Right cardiac atrium (tissue), 5 donors: ENCODE measurements at places on chromosomes 3 and 15. TPM values are rescaled to one million over a fixed set of nuclear protein-coding genes. Genes with fewer than 3 reads are reported as not detected.

Gene ZPLD1
- total RNA-seq: not detected

Gene WNT5A
- total RNA-seq: 13.0 TPM

DNA sequence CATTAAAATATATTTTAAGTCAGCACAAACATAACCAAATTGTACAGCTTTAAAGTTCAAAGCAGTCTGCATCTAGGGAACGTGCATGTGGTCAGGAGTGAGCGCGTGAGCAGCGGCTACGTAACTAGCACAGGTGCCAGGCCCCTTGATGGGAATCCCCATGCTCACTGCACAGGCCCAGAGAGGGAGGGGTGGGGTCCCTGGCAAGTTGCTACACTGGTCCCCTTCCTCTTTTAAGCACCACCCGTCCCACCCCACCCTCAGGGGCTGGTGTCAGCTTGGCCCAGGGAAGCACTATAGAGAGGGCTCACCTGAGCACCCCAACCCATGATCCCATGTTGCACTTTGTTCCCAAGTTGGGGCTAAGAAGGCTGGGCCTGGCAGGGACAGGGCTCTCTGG is 835 bp upstream of the GMPPB start:
- DNase-seq: peak; percentile 70

DNA sequence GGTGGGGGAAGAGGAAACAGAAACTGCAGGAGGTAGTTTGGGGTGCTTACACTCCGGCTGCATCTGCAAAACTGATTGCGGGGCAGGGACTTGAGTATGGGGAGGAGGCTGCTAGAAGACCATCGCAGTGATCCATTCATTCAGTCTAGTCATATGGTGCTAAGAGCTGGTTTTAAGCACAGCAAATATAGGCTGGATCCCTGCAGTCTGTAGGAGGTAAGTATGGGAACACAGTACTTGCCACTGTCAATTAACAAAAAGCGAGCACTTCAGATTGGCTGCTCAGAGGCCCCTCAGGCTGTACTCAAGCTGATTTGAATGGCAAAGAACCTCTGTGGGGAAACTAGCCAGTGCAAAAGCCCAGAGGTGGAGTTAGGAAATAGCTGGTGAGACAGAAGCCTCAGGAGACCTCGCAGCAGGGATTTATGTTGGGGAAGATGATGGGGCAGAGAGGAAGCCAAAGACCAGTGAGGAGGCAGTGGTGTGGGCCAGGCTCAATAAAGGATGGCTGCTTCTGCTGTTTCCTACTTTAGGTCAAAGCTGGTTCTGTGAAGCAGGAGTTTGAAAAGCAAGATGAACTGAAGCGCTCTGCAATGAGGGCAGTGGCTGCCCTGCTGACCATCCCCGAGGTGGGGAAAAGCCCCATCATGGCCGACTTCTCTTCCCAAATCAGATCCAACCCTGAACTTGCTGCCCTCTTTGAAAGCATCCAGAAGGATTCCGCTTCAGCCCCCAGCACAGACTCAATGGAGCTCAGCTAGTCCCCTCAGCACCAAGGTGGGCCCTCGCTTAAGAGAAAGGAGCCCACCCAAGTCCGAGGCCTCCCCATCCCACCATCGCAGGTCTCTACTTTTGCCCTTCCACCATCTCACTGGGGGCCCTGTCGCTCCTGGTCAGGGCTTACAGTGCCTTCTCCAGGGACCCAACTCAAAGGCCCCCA is 7.9 kb downstream of the RPL32 start:
- DNase-seq: no peak

DNA sequence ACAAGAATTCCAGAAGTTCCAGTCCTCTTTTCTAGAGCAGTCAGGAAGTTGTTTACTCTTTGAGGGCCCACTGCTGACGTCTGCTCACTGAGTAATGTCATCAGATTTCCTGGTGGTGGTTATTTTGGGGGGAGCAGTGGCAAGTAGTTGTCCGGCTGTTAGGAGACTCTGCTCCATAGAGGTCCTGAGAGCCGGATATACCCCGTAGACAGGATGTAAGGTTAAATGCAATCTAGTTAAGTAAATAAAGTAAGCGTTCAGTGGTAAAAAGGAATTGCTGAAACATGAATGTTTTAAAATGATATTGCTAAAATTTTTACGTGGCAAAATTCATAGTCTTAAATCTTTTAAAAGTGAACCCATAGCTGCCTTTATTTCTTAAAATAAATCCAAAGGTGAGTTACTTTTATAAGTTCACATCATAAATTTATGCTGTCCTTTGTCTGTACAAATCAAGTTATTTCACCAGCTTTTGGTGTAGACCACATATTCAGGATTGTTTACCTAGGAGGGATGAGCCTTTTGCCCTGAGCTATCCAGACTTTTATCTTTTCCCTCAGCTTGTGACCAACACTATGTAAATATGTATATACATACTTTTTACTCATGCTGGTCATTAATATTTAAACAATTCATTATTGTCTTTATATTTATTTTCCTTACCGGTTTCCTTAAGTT is 65.8 kb downstream of the PDE8A start:
- DNase-seq: peak; percentile 26

DNA sequence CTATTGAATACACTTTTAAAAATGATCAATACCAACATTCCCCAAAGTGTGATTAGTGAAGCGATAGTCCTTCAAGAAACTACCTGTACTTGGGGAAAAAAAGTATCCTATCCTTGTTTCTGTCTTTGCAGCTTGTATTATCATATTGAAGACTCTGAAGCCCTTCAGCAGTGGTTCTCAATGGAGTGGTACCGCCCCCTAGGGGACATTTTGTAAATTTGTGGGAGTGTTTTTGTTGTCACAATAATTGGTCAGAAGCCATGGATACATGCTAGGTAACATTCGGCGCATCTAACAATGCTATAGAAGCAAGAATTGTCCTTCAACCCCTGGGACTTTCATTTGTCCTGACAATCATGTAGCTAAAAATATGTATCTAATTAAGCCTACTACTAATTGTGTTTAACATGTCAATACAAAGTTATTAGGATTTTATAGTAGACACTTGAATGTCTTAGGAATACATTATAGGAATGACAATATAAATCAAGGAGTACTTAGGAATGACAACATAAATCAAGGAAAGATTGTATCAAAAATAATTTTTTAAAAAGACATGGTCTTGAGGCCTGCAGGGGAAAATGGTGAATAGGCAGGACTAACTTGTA is 53.7 kb downstream of the NMD3 start:
- DNase-seq: no peak

- no peak for DNase-seq
Observed at GRCh38 chr3:195395208-195395816, 47.5 kb downstream of the ACAP2 start.

Gene POLQ
- total RNA-seq: 0.68 TPM

DNA sequence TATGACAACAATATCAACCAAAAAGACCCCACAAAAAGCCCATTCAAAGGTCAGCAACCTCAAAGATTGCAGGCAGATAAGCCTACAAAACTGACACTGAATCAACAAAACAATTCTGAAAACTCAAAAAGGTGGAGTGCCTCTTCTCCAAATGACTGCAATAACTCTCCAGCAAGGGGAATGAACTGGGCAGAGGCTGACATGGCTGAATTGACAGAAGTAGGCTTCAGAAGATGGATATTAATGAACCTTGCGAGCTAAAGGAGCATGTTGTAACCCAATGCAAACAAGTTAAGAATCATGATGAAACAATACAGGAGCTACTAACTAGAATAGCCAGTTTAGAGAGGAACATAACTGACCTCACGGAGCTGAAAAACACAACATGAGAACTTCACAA is 20.4 kb upstream of the SLC25A38 start:
- DNase-seq: no peak

DNA sequence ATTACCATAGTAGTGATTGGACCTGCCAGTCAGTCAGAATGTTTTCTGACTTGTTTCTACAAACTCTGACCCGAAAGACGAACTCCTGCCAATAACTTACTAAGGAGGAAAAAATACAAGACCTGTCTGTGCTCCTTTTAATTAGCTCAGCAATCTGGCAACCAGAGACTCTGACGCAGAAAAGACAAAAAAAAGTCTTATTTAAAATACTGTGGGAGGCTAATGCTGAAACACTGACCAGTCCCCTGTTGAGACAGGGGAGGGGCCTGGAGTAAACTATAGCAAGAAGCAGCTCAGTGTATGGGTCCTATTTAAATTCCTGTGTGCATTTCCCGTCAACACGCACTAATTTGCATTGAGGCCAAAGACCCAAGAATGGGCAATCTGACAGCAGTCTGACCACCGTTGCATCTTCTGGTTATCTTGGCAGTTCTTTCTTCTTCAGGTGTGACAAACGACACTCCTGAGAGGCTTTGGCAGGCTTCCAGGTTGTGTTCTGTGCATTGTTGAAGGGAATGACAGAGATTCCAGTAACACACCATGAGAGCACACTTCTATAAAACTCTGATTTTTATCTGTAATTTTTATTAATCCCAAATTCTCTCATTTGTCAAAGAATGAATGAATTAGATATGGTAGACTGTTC is 1114.3 kb downstream of the IGSF11 start:
- DNase-seq: no peak

DNA sequence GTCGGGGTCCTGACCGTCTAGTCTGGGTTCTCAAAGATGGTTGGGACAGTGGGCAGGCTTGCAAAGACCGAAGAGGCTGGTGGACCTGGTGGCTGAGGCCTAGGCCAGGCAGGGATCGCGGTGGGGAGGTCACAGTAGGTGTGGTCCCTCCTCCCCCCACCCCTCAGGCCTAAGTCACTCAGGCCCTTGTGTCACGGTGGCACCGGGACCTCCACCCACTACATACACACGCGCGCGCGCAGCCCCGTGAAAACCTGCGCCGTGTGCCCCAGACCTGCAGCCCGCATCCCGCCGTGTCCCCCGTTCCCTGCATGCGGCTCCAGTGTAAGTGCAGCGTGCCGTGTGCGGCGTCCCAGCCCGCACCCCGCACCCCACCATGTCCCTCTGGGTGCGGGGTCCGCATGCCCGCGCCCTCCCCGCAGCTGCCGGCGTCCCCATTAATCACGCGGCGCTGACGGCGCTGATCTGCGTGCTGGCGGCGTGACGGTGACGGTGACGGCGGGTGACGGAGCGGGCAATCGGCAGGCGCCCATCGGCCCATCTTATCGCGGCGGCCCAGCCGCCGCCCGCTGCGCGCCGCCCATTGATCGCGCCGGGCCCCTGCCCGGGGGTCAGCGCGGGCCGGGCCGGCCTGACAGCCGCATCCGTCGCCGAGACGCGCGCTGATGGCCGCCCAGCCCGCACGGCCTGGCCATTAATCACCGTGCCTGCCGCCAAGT is 24.4 kb downstream of the SEC61A1 start:
- peak; percentile 86 for DNase-seq

Gene NMD3
- 56.5 TPM for total RNA-seq

Gene SCG5
- 0.68 TPM for total RNA-seq

DNA sequence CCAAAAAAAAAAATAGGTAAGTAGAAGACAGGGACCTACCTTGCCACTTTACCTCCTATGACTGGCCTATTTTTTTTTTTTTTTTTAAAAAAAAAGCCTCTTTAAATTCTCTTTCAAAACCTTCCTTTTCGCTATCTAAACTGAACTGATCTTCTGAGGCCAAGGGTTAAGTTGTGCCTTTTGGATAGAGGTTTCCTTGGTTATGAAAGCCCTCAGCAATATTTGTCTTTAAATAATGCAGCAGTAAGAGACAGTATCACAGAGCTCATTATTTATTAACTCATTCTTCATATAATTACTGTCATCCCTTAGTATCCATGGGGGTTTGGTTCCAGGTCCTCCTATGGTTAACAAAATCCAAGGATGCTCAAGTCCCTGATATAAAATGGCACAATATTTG is 9.0 kb downstream of the MIX23 start:
- DNase-seq: no peak

DNA sequence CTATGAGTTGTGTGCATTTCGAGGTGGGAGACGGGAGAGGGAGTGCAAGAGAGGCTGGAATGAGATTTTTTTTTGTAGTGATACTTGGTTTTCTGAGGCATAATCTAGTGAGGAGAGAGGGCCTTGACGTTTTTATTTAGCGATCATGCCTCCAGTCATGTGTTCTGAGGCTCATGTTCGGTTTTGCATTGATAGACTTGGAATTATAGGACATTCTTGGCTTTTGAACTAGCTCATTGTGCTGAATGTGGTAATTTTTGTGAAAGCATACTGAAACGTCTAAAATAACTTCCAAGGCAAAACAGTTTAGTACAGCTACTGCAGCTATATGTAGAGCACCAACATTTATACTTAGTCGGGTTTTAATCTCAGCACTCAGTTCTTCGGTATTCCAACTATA is 408.1 kb downstream of the CNTN4 start:
- no peak for DNase-seq

DNA sequence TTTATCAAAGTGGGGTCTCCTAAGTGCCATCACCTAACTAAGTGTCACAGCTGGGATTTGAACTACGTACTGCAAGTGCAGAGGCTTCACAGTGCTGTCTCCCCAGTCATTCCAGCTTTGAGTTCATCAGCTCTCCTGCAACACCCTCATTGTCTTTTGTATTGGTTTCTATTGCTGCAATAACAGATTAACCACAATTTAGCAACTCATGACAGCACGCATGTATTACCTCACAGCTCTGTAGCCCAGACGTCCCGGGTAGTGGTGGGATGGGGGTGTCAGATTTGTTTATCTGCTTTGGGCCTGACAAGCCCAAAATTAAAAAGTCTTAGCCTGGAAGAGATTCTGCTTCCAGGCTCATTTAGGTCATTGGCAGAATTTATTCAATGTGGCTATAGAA is 220.5 kb upstream of the LRRN1 start:
- DNase-seq: no peak

DNA sequence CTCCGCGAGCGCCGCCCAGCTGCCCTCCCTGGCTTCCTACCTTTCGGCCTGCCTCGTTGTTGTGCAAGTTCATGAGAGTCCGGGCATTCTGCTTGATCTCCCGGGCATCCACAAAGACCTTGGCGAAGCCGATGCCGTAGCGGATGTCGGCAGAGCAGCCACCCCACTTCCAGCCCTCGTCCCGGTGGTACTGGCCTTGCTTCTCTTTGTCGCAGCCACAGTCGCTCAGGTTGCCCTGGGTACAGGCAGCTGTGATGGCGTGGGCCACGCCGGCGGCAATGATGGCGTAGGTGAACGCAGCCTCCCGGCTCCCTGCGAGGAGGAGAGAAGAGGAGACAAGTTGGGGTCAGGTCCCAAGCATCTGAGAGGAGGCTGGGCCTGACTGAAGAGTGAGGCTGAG is 25.4 kb downstream of the WNT7A start:
- DNase-seq: no peak

DNA sequence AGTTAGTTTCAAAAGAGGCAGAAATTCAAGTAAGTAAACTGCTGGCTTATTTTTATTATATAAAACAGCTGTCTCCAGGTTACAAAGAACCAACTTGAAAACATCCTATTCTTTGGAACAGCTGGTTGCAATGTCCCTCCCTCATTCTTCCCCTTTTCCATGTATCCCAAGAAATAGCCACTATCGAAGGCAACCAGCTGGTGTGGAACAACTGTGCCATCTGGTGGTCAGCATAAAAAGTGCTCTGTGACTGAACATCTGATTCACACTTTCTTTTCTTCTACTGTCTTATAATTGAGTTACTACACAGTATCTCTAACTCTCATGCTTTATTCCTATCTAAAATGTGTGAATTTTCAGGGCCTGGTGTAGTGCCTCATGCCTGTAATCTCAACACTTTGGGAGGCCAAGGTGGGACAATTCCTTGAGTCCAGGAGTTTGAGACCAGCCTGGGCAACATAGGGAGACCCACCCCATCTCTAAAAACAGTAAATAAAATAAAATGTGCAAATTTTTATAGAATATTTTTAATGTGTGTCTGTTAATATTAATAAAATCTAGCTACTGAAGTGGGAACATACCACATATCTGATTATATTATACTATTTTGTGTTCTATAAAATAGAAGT is 9.6 kb downstream of the OSBPL11 start:
- DNase-seq: no peak

GRCh38 chr3:20051123-20051806 is 11.0 kb downstream of the KAT2B start:
- DNase-seq: no peak

- DNase-seq: no peak
Observed at GRCh38 chr3:157318639-157319288, 117.9 kb upstream of the PTX3 start.

Gene C3orf22
- not detected for total RNA-seq

Gene P2RY1
- total RNA-seq: 7.6 TPM
